ENCODE measurements at places on chromosomes 16 and 17. TPM values are rescaled to one million over a fixed set of nuclear protein-coding genes. Genes with fewer than 3 reads are reported as not detected.

- DNase-seq: no peak
These were observed 18.6 kb downstream of the AP2B1 start for GRCh38 chr17:35605678-35606077.

- no peak for DNase-seq
These were observed 42.7 kb downstream of the XPO6 start for GRCh38 chr16:28168991-28169554.

EVI2B gene
- total RNA-seq: not detected

- no peak for DNase-seq
These were observed 18.7 kb upstream of the ARHGAP17 start for GRCh38 chr16:25033852-25034251.

SLC9A5 gene
- total RNA-seq: 0.37 TPM

MYO15B gene
- total RNA-seq: 2.6 TPM

GRCh38 chr17:16463358-16464302 is 28.4 kb downstream of the LRRC75A start:
- DNase-seq: peak; percentile 70

MRPL45 gene
- 80.0 TPM for total RNA-seq

DNA sequence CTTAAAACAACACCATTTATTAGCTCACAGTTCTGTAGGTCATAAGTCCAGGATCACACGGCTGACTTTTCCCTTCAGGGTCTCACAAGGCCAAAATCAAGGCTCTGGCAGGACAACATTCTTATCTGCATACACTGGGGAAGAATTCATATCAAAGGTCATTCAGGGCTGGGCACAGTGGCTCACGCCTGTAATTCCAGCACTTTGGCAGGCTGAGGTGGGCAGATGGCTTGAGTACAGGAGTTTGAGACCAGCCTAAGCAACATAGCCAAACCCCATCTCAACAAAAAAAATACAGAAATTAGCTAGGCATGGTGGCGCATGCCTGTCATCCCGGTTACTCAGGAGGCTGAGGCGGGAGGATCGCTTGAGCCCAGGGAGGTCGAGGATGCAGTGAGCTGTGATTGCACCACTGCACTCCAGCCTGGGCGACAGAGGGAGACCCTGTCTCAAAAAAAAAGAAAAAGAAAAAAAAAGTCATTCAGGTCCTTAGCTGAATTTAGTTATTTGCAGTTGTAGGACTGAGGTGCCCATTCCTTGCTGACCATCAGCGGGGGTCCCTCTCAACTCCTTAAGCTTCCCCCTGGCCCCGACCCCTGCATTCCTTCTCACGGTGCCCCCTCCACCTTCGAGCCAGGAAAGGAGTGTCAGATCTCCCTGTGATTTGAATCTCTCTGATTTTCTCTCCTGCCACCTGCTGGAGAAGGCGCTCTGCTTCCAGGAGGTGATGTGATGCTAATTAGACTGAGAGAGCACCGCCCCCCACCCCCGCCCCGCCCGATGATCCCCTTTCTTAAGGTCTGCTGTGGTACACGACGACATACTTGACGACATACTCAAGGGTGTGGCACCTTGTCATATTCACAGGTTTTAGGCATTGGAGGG is 91.8 kb upstream of the CLEC18A start:
- peak; percentile 65 for DNase-seq

DNA sequence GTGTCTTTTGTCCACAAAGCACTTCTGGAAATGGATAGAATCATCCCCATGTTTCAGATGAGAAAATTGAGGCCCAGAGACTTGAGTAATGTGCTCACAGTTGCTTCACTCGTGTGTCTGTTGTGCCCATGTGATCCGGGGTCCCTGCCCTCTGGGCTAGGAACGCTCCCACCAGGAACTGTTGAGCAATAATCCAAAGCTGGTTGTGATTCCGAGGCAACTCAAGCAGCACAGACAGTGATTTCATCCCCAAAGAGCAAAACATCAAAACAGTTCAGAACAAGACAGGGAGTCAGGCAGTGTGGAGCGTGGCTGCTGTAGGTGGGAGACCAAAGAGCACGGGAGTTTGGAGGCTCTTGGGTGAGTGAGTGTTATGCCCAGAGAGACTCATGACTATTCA is 205.0 kb upstream of the ASIC2 start:
- DNase-seq: no peak

DNA sequence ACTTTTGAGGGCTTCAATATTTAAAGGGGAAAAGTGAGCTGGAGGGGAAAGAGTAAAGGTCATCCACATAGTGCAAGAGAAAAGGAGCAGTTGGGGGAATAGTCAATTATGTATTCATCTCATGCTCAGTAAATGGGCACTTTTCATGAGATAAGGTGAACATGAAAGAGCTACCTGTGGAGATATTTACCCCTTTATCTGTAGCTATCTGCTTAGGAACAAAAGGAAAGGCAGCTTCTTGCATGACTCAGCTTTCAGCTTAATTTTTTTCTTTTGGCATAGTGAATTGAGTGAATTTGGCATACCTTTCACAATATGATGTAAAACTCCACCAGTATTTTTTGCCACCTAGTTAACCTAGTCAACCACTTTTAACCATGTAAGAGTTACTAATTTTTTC is 26.4 kb downstream of the CPD start:
- no peak for DNase-seq

DNA sequence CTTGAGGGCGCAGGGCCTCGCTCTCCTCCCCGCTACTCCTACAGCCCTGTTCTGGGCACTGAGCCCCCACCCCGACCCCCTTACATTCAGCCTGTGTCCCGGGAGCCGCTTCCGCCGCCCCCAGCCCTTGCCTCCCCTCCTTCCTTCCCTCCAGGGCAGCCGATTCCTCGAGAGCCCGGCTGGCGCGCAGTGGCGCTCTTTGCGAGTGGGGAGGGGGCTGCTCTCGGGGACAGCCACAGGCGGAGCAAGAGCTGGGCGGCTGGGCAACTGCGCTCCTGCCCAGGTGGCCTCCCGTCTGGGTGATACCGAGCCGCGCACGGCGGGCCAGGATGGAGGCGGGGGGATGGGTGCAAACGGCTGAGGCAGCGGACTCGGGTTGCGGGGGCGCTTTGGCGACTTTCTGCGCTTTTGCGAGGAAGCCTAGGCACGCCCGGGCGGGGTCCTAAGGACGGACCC is 1.2 kb downstream of the MMP15 start:
- no peak for DNase-seq

DNA sequence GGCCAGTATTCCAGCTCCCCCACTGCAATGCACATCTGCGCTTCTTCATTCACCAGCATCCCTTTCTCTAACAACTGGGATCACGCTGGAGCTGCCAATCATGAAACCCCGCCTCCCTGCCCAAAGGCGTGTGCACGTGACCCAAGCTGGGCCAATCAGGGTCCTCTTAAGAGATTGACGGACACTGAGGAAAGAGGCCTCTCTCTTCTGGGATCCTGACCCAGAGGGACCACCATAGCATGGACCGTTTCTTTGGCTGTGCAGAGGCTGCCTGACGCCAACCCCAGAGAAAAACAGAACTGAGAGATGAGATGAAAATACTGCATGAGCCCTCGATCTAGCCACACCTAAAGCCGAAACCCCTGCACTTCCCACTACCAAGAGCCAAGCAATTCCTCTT is 32.0 kb downstream of the COTL1 start:
- DNase-seq: peak; percentile 65

- DNase-seq: peak; percentile 45
These were observed 13.3 kb upstream of the YWHAE start for GRCh38 chr17:1413281-1413791.

RHBDF2 gene
- total RNA-seq: 28.6 TPM

FBXW10 gene
- total RNA-seq: not detected

DNA sequence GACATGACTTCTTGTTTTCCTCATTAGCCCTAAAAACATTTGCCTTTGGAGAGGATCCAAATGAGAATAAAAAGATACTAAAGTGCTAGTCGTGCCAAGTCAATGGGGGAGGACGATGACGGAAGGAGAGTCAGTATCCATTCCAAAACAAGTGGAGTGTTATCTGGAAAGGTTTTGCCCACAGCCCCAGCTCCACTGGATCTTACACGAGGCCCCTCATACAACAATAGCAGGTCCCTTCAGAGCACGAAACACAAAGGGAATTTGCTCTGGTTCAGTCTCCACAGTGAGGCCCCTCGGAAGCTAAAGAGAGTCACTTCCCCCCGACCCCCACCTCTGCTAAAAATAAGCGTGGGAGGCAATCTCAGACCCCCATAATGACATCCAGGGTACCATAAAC is 496.9 kb upstream of the ZFHX3 start:
- no peak for DNase-seq

DNA sequence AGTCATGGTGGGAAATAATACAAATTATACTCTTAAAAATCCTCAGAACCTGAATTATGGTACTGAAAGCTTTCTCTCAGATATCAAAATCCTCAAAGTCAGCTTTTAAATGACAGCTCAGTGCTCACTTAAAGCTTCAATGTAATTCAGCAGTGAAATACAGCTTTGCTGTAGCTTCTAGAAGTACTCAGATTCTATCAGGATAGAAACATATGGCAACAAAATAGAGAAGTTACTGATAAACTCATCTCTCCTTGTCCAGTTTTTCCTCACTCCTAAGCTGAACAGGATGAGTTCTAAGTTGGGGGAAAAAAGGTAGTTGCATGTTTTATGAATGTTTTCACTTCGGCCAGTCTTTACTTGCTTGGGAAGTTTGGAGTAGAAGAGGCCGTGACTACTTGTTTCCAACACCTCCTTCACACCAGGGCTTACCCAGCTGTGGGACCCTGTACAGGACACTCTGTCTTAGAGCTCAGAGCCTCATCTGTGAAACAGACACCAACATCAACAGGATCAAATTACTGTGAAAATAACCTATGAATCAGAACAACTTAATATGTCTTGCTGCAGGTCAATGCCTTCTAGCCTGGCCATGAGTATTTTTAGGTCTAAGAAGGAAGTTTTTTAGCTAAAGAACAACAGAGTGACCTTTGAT is 30.2 kb downstream of the OGFOD1 start:
- no peak for DNase-seq

KRTAP4-1 gene
- total RNA-seq: not detected

KRT23 gene
- total RNA-seq: not detected

DNA sequence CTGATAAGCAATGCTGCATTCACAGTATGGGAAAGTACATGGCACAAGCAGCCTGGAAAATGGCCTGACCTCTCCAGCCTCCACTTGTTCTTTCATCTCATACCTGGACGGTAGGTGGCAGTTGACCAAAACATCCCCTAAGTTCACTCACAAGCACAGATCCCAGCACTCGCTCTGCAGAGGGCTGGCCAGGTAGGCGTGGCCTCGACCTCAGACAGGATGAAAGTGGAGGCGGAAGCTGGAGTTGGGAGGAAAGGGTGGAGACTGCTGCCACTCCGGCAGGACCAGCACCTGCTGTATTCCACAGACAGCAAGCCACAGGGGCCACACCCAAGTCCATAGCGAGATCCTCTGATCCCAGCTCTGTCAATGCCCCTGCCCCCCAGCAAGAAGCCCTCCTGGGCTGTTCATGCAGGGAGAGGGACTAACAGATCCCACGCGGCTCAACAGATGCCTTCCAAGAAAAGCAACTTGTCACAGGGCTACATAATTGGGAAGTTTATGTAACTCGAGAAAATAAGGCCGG is 31.3 kb downstream of the ZCCHC14 start:
- DNase-seq: peak; percentile 88

DNA sequence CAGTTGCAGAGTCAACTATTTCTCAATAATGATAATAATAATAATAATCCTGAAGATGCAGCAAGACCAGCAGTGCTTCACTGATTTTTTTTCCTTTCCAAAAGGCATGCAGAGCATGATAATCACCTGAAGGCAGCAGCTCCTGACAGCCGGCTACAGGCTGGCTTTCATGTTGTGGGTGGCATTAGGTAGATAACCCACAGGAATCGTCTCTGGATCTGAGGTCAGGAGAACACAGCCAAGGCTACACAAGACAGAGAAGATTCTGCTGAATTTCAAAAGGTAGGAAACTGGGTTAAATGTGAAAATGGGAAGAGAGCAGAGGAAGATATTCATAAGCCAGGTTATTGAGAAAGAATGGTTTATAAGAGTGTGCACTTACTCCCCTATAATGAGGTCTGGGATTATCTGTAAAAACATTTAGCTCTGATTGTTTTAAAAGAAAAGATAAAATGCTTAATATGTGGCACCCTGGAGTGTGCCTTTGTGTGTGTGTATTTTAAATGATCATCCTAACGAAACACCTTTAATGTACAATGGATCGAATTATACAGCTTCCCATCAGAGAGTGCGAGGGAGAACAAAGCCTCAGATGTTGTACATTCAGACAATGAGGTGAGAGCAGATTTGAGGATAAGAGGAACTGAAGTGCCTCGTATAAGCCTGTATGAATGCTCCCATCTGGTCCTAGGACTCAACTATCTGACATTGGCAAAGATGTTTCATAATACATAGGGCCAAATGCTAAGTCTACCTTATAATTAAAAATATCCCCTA is 273.1 kb downstream of the PHKB start:
- DNase-seq: no peak

GRCh38 chr17:46264456-46265198 is 30.3 kb upstream of the LRRC37A start:
- peak; percentile 32 for DNase-seq

- DNase-seq: no peak
These were observed 50.7 kb downstream of the ADCY7 start for GRCh38 chr16:50316848-50317630.

- DNase-seq: no peak
These were observed 24.7 kb upstream of the KRT20 start for GRCh38 chr17:40909755-40910154.

CBFA2T3 gene
- total RNA-seq: not detected

- DNase-seq: no peak
These were observed 38.6 kb downstream of the AXIN2 start for GRCh38 chr17:65522751-65523404.

DNA sequence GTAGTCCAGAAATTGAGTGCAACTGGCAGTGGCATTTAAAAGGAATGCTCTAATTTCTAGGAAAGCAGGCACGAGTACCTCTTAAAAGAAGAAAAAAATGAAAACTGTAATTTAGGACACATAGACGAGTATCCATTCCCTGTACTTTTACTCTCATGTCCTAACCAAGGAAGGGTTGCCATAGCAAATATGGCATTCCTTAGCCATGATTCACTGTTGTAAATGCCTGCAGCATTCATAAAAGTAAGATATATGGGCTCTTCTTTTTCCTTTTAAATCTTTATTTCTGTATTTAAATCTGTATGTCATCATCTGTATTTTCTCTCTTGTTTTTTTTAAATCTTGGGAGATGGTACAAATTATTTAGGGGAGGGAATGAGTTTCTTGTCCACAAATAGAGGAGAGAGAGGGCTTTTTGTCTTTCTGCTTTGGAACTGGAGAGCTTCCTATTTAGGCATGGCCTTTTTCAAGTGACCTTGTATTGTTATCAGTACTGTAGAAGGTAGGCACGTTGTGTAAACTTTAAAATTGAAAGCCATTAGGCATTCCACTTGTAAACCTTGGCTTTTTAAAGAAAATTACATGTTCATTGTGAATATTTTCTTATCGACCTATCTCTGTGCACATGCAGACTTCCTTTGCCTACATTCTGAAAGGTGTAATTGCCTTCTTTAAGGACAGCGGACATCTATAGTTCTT is 50.0 kb downstream of the TENT4B start:
- DNase-seq: peak; percentile 65

DNA sequence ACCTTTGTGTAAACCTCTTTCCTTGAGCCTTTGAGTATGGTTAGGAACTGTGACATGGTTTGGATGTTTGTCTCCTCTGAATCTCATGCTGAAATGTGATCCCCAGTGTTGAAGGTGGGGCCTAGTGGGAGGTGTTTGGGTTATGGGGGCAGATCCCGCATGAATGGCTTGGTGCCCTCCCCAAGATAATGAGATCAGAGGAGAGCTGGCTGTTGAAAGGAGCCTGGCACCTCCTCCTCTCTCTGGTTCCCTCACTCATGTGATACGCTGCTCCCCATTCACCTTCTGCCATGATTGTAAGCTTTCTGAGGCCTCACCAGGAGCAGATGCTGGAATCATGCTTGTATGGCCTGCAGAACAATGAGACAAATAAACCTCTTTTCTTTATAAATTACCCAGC is 1110.2 kb downstream of the CDH11 start:
- no peak for DNase-seq

RASD1 gene
- 79.9 TPM for total RNA-seq

Data from SK-MEL-5 (cell line).